Activated T-helper 1 cell treated with anti-CD3 and anti-CD28 coated beads, Interleukin-2, amount 50 U/mL, for 16 hours (primary cell): ENCODE measurements at places on chromosomes 1 and 21.
A peak's percentile ranks its signal among the peaks of the same experiment; 100 is the strongest.

DNA sequence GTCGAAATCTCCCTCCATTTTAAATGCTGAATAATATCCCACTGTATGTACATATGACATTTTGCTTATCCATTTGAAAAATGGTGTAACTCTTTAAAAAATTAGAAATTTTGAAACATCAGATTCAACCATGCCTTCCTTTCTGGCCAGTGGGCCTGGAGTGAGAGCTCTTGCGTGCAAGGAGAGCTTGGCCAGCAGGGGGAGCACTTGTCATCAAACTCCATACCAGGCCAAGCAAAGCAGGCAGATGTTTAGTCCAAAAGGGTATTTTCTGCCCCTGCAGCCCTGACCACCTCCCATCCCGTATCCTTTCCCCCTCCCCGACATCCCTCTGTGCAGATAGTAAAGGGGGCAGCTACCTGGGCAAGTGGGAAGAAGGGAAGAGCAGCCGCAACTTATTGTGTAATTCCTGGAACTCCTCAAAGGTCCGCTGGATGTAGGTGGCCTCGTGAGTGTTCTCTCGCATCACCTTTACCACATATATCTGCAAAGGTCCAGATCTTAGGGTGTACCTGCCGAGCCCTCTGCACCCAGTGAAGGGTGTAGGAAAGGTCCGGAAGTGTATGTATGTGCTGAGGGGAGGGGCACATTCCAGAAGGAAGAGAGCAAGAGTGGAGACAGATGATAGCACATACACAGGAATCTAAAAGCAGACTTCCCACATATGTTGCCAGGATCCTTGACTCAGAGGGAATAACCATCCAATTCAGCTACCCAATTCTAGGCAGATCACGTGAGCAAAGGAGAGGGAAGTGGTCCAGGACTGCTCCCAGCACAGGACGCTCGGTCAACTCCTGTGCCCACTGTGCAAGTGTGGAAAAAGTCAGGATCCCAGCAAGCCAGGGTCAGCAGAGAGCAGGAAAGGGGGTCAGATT lies 19.9 kb upstream of the PPP1R15B start:
- DNase-seq, result peak; percentile 68

GRCh38 chr1:60133848-60134247 lies 60.3 kb upstream of the C1orf87 start:
- DNase-seq, result no peak

DNA sequence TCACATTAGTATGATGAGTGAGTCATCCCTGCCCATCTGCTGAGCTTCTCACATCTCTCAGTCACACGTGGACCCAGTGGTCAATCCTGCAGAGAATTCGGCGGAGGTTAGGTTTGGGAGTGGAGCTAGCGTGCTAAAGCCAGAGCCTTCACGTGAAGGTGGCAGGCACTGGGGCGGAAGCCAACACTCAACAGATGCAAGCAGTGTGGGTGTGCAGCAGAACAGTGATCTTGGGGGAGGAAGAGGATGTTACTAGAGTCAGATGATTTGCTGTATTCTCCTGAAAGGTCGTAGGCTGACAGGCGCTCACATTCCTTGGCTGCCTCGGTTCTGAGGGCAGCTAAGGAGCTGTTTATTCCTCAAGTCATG lies 6.7 kb downstream of the C1orf115 start:
- DNase-seq, result no peak

GRCh38 chr21:19914028-19914427 lies 1084.2 kb upstream of the NCAM2 start:
- no peak for DNase-seq

DNA sequence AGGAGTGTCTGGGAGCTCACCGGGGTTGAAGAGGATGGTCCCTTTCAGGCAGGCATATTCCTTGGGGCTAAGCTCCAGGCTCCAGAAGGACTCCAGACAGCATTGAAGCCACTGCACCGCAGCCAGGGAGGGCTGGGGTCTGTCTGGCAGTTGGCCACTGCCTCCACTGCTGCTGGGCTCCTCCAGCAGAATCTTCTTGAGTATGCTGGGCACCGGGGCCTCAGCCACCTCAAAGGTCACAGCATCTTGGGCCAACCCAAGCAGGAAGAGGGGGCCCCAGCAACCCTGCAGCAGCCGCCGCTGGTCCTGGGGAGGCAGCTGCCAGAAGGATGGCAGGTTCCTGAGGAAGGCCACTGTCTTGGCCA lies 404 bp downstream of the NR0B2 start:
- DNase-seq, result no peak

- DNase-seq, result no peak
Measured at GRCh38 chr1:101732261-101732660, 264.5 kb downstream of the OLFM3 start.

DNA sequence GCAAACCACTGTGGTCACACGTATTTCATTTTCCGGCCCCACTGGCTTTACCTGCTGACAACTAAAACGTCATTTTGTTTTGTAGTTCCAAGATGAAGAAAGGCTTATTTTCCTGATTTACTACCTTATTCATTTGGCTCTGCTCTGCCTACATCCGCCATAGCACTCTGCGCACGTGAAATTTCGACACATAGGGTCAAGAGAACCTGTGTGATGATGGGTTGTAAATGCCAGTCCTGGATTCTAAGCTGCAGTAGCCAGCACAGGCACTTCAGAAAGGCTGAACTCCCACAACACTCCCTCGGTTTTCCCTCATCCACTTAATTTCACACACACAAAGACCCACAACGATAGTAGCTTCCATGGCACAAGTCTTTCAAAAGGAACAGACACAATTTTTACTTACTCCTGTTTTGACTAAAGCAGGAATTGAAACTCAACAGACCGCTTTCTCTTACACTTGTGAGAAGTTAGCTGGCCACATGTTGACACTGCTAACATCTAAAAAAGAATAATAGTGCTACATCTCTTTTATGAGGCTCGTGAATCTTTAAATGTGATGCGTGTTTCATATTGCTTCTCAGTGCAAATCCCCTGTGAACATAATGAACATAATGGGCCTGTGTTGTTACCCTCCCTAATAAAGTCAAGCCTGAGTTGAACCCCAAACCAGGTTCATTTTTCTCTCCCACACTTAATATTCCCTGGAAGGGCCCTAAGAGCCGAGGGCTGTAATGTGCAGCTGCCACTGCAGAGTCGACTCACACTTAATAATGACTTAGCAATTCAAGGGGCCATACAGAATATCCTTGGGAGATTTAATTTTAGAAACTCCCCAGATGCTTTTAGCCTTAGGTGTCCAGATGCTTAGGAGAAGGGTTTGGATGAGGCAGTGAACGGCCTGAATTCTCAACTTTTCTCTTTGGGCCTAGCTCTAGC lies 1.5 kb upstream of the RUNX1 start:
- no peak for DNase-seq

- no peak for DNase-seq
Measured at GRCh38 chr1:215397106-215397505, 170.0 kb upstream of the KCTD3 start.

DNA sequence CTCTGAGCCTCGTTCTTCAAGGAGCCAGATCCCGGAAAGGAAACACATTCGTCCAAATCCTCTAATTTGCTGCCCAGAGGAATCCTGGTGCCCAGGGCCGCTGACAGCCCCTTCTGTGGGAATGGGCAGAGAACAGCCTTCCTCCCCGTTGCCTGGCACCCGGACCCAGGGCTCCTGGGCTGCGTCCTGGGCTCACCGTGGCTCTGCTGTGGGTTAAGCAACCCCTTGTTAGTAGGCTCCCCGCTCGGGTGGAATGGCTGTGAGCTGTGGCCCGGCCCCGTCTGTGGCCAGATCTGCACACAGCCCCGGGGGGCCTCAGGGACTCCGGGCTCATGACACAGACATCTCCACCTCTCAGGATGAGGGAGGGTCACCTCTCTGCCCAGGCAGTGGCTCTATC lies 122.9 kb upstream of the ARHGEF16 start:
- DNase-seq, result no peak

DNA sequence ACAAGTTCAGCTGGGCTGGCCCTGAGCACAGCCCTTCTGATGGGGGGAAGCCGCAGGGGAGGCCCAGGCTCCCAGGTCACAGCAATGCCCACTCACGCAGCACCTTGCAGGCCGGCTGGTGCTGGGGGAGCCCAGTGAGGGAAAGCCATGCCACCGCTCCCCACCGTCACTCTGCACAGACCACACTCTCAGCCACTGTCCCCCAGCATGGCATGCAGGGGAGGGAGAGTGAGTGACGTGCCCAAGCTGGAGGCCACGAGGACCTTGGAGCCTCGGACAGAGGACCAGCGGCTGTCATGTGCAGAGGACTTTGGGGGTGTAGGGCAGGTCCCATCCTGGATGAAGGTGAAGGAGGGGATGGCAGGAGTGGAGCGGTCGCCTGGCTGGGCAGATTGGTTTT lies 25.1 kb downstream of the SLC45A1 start:
- DNase-seq, result no peak

DNA sequence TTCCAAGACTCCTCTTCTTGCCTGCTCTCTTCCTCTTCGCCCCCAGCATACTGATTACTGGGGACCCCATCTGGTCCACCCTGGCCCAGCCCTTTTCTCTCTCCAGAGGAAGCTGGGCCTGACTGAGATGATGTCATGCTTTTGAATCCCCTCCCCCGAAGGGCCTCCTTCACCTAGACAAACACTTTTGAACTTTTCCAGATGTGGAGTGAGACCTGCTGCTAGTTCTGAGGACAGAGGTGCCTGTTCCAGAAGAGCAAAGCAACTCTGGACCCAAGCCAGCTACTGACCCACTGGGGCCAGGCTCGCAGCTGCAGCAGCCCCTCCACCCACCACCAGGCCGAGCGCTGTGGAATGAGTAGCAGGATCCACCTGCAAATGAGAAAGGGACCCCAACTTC lies 8.4 kb downstream of the CD34 start:
- no peak for DNase-seq

- DNase-seq, result no peak
Measured at GRCh38 chr1:202860744-202861419, 28.1 kb downstream of the RABIF start.

- no peak for DNase-seq
Measured at GRCh38 chr21:19853061-19853460, 1145.1 kb upstream of the NCAM2 start.

GRCh38 chr1:224168859-224169380 lies 14.1 kb upstream of the DEGS1 start:
- DNase-seq, result no peak

- no peak for DNase-seq
Measured at GRCh38 chr1:70311369-70311768, 43.2 kb downstream of the ANKRD13C start.

GRCh38 chr1:19036041-19036812 lies 79.8 kb upstream of the IFFO2 start:
- no peak for DNase-seq

DNA sequence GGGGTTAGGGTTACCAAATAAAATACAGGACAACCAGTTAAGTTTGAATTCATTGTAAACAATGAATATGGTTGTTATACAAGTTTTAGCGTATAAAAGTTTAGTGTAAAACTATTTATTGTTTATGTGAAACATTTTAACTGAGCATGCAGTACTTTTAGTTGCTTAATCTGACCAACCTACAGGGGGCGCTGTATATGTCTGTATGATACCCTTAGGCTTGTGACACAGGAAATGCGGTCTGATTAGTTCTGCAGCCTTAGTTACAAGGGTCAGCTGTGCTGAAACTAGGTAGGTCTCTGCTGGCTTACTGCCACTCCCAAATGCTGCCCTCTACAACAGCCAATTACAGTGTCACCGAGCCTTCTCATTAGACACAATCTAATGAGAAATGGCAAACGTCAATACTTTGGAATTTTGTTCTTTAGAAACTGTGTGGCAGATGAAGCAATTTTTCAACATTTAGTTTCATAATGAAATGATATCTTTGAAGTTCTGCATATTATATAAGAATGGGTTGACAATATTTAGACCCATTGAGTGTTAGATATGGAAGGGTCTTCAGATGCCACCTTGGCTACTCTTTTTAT lies 56.2 kb downstream of the NTNG1 start:
- DNase-seq, result no peak

DNA sequence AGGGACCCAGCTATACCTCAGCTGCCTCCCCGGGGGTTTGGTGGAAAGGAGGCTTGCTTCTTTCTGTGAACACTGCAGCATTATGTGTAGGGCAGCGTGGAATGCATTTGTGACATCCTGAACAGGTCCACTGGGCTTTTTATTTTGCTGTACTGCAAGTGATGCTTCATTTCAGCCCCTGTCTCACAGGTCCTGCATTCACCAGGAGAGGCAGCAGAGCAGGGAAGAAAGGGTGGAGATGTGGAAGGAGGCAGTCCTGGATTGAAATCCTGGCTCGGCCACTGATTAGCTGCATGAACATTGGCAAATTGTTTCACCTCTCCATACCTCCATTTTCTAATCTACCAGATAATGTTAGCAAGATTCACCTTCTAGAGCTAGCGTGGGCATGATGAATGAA lies 77.9 kb upstream of the ZBTB18 start:
- DNase-seq, result no peak

DNA sequence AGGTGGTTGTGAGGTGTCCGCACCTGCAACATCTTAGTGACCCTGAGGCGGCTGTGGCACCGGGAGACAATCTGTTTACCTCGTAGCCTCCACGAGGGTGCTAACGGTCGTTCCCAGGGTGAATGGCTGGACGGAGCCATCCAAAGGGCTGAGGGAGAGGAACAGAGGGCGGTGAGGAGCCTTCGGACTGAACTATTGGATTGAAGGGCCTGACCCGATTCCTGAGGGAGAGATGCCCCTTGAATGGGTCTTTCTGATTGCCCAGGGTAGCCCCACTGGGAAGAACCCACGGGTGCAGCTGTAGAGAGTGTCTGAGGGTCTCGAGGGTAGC lies 2.3 kb downstream of the NR5A2 start:
- DNase-seq, result no peak

DNA sequence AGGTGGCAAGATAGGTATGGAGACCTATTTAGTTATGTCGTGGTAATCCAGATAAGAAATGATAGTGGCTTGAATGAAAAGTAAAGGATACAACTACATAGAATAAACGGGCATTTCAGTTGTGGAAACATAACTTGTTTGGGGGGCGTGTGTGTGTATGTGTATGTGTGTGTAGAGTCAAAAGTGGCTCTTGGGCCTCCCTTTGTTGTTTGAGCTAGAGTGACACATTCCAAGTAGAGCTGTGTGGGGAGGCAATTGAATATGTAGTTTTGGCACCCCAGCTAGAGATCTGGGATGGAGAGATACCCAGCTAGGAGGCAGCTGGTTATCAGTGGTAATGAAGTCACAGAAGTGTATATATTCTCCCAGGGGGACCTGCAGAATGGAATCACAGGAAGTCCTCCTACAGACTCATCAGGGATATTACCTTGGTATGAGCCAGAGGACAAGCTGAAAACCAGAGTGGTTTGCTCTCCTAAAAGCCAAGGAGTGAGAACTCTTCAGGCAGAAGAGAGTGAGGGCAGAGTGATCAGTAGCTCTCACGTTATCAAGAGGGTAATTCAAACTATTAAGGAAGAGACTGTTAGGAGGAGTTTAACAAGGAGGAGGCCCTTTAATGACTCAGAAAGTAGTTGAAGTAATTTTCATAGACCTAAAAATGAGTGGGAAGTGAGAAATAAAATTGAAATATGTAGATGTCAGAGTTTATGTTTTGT lies 5.1 kb downstream of the CR1L start:
- DNase-seq, result no peak

- no peak for DNase-seq
Measured at GRCh38 chr1:199954699-199955098, 72.8 kb upstream of the NR5A2 start.

- no peak for DNase-seq
Measured at GRCh38 chr1:233904633-233905415, at the start of gene SLC35F3. SLC35F3 (plus strand) TSS chr1:233904676.
